ENCODE measurements at places on chromosomes 3 and 15.

DNA sequence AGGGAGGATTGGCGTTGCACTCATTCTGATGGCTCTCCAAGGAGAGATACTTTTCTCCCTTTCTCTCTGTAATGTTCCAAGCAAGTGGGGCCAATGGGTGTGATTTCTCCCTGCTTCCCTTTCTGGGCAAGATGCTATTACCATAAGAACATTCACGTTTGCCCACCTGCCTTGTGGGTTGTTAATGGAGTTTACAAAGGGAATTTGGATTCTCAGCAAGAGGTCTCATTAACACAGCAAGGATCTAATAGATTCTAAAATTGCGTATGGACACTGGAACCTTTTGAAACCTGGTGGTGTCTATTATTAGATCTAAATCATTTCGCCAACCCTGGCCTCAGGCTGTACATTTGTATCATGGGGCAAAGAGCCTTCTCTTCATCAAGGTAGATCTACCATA lies 74.1 kb downstream of the SLCO3A1 start:
- DNase-seq, result no peak

- DNase-seq, result no peak
Measured at GRCh38 chr3:66642484-66642883, 141.7 kb upstream of the LRIG1 start.

DNA sequence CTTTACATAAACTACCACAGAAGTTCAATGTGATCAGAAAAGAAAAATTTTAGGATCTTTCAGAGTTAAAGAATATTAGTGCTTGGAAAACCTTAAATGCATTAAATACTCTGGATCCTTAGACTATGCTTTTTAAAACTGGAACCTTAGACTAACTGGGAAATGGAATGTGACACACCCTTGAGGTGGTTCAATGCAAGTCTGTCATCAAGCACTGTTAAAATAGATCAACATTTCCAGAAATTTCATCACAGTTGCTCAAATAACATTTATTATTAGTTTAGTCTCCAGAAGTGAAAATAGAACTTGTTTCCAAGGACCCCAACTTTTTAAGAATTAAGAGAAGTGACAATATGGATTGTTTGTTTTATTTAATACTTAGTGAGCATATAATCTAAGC lies 71.8 kb downstream of the GAP43 start:
- no peak for DNase-seq

- DNase-seq, result no peak
Measured at GRCh38 chr3:30011237-30011803, 595.1 kb upstream of the TGFBR2 start.

GRCh38 chr3:57065588-57065987 lies 5.1 kb downstream of the SPATA12 start:
- no peak for DNase-seq

- DNase-seq, result peak; percentile 63
Measured at GRCh38 chr15:99682455-99682854, 50.8 kb downstream of the LYSMD4 start.

- no peak for DNase-seq
Measured at GRCh38 chr3:50675179-50676030, 678 bp downstream of the DOCK3 start.

DNA sequence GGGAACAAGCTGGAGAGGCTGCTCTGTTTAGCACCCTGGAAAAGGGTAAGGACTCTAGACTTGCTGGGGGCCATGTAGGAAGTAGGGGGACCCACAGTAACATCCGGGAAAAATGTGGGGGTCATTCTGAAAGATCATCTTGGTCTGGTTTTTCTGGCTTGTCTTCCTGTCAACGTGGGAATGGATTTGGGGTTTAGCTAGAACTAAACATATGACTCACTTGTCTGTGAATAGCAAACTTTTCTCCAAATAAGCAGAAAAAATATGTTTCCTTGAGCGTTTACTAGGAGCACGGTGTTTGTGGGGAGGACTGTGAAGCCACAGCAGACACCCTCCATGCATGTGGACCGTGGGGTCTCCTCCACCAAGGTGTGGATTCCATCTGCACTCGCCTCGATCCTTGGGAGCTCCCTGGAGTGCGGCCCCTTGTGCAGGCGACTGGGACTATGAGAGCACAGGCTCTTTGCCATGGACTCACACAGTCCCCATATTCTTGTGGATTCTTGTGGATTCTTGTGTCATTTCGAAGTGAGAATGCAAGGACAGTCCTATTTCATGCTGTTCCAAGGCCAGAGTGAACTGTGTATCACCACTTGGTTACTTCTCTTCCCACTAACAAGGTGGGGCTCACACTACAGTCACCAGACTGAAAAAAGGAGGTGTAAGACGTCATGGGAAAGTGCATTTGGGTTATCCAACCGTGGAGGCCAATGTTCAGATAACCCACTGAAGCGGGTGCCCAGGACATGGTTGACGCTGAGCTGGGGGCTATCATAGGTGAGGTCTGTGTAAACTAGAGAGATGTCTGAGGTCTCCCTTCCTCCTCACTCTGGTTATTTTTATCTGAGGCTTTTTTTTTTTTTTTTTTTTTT lies 25.5 kb downstream of the PGPEP1L start:
- no peak for DNase-seq

- DNase-seq, result no peak
Measured at GRCh38 chr15:89167267-89168176, 53.9 kb downstream of the RLBP1 start.

GRCh38 chr3:62378311-62378789 lies 5.0 kb upstream of the FEZF2 start:
- no peak for DNase-seq

- DNase-seq, result no peak
Measured at GRCh38 chr3:125061170-125061569, 5.4 kb upstream of the HEG1 start.

- no peak for DNase-seq
Measured at GRCh38 chr3:10474847-10475246, 30.5 kb downstream of the ATP2B2 start.

DNA sequence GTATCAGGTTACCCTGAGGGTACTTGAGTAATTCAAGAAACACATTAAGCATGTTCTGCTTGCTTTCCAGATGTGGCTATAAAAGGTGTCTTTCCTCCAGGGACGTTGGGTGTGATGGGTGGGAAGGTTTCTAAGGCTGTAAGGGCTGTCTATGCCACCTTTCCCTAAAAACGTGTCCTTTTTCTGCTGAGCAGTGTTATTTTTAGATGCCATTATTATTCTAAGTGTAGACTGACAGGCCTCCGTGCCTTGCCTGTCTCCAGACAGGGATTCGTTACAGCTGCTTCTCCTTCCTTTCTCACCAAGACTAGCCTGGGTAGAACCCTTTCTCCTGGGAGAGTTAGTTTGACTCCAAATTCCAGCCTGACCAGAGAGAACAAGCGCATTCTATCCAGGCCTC lies 26.8 kb upstream of the RHO start:
- no peak for DNase-seq

DNA sequence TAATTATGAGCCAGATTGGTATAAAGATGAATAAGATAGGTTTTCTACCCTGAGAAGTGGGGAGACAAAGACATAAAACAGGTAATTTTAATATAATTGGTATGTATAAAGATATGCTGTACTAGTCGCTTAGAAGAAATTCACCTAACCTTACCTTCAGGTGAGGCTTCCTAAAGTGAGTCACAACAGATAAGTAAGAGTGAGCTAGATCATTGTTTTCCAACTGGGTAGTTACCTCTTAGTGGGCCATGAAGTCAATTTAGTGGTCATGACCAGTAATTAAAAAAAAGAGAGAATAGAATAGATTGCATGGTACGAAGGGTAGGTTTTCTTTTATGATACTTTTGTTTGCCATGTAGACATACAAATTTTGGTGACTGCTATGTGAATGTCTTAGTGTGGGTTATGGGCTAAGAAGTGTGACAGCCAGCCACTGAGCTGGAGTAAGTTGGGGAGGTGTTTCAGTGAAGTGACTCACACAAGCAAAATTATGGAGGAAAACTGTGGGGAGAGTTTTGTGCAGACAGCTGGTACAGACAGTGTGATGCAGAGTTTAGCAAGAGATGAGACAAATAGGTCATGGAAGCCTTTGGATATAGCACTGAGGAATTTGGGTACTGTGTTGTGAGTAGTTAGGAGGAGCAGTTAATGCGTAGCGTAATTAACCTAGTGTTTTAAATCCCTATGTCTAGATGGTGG lies 8.2 kb downstream of the TRNT1 start:
- DNase-seq, result no peak

- no peak for DNase-seq
Measured at GRCh38 chr3:2153053-2153452, 54.4 kb downstream of the CNTN4 start.

GRCh38 chr15:86355361-86355760 lies 275.7 kb downstream of the AGBL1 start:
- DNase-seq, result no peak

GRCh38 chr15:34056911-34057310 lies 17.9 kb upstream of the AVEN start:
- no peak for DNase-seq

DNA sequence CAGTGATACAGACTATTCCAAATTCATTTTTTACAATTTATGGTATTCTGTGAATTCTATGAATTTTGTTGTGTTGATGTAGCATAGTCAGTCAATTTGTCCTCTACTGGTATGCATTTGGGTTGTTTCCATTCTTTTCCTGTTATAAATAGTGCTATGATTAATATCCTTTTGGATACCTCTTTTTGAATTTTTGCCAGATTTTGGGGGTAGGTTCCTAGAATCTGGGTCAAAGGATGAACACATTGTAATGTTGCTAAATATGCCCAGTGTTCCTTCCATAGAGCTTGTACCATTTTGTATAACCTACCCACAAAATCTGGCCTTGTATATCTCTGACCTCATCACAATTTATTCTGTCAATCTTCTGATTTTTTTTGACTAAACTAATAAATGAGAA lies 44.4 kb upstream of the C3orf38 start:
- DNase-seq, result no peak

DNA sequence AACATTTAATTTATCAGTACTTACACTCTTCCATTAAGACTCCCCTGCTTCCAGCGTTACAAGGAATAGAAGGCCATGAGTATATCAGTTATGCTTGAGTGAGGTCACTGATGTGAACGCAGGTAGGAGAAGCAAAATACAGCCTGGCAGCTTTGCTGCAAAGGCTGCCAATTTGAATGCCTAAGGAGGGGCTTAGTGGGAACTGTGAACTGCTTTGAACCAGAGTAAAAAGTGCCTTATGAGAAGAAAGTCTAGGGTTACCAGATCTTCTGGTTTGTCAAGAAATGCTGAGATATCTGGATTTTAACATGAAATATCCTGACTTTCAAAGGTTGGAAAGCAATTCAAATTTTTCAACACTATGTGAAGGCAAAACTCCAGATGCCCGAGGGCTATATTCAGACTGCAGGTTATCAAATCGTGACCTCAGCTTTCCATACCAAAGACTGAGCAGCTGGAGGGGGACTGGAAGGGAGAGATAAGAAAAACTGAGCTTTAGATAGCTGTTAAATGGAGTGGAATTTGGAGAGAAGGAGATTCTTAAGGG lies 446.3 kb upstream of the NECTIN3 start:
- no peak for DNase-seq

DNA sequence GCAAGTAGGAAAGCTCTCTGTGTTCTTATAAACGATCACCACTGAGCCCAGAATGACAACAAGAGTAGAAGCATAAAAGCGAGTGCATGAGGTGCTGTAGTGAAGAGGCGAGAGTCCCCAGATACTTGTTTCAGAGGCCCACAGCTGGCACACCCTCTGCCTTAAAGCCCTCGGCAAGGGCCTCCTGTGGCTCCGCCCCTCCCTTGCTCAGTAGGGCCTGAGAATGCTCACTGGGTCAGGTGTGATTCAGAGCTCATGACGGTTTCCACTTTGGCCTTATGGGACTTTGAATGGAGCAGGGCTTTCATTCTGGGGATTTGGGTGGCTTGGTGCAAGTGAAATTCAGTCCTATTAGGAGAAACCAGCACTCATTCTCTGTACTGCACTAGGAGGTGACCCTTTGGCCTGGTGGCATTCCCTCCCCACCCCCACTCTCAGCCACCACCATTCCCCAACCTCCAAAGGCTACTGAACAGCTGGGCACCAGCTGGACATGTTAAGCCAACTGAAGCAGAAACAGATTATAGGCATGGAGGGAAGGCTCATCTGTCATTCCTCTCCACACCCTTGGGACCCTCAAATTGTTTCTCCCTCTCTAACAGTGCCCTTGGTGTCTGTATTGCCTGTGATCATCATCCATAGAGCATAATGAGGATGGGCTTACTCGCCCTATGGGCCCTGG lies 109.6 kb upstream of the CTDSPL start:
- no peak for DNase-seq

DNA sequence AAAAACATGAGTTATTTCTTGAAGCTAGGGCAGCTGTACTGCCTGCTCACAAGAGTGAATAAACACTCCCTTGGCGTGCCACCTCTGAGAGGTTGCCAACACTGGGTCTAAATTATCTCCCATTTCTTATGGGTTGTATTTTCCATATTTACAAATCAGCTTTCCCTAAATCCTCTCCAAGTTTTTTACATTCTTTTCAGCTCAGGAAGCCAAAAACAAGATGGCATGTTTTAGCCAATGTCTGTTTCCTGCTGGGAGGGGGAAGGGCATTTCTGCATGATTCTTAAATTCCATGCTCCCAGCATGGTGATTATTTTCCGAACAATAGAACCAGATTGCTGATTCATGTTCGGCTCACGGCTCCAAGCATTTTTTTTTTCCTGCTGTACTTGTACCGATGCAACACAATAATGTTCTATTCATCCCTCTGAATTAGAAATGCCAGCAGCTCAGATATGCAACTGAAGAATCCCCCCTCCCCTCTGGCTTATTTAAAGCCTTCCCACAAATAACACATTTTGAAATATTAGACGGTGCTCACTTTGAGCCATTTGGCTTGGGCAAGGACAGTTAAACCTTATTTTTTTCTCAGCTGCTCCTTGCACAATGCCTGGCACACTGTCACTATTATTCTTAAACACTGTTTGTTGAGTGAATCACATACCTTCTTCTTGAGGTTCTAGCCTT lies 252.5 kb downstream of the THRB start:
- DNase-seq, result peak; percentile 73

DNA sequence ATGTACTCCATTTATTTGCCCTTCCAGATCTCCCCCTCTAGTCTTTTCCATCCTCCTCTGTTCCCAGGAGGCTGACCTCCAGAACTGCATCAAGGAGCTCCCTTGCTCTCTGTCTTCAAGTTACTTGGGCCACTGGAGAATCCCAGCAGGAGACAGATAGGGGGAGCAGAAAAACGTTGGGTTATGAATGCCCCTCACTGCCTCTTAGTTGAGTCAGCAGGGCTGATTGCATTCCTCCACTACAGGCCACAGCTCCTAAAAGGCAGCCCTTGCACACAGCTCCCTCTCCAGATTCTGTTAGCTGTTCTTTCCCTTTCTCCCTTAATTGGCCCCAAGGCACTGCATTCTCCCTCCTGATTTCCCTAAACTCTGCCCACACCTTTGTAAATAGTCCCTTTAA lies 12.4 kb upstream of the CEP152 start:
- DNase-seq, result no peak
